ENCODE measurements at places on chromosomes 5 and 9.
A peak's percentile ranks its signal among the peaks of the same experiment; 100 is the strongest.

GRCh38 chr9:112059145-112059965 is 115.7 kb downstream of the SUSD1 start:
- DNase-seq = peak; percentile 92

- no peak for DNase-seq
Measured at GRCh38 chr5:191949-192690, 825 bp downstream of the LRRC14B start.

GRCh38 chr5:151480384-151481293 is 33.2 kb downstream of the SLC36A1 start:
- peak; percentile 31 for DNase-seq

DNA sequence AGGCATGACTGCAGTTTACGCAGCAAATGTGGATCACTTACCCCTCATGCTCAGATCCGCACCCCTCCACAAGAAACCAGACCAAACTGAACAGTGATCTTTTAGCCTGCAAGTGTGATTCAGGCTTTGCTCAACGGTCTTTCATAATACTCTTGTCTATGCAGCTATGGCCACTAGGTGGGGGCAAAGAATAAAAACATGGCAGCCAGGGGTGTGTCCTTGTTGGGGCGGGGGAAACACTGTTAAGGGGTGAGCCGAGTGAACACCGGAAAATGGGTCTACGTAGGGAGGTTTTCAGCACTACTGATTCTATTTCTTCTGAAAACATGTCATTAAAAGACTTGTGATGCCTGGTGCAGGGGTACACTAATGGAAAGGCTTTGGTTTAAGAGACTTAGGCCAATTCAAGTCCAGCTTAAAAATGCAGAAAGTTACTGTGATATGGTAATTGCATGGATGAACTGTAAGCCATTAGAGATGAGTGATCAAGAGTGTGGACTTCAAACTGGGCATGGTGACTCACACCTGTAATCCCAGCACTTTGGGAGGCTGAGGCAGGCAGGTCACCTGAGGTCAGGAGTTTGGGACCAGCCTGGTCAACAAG is 49.9 kb upstream of the GPR151 start:
- peak; percentile 27 for DNase-seq

DNA sequence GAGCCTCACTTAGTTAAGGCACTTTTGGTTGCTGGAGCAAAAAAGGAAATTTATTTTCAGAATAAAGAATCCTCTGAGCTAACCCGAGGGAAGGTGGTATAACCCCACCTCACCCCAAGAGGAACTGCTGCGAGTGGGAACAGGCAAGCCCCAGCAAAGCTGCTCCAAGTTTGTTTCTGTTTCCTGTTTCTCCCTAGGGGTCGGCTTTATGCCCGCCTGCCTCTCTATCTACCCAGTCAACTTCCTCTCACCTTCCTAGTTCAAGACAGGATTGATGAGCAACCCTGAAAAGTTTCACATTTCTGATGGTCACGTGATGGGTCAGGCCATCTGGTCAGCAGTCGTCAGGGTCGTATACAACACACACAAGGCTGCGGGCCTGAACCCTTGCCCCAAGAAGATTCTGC is 31.1 kb downstream of the TRIO start:
- DNase-seq = no peak

DNA sequence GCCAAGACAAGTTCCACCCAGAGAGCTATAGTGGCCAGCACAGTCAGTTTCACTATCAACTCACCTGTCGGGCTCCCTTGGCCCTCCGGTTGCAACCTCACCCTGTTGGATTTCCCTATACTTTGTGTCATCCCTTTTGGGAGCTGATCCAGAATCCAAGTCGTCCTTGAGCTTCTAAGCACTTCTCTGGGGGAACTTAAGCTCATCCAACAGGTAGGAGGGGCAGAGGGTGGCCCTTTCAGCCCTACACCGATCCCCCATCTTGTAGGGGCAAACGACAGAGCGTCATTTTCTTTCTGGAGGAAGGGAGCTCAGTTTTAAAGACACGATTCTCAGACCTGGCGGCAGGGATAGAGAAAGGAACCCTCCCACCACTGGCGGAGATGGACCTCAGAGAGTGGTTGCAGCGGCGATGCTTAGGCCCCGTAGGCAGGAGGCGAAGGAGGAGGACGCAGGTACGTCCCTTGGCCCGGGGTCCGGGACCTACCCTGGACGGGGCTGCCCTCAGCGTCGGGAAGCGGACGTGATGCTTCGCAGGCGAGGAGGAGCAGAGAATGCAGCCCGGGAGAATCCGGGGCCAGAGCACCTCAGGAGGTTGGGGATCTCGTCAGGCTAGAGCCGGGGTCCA is 519 bp downstream of the ZER1 start:
- DNase-seq = no peak

DNA sequence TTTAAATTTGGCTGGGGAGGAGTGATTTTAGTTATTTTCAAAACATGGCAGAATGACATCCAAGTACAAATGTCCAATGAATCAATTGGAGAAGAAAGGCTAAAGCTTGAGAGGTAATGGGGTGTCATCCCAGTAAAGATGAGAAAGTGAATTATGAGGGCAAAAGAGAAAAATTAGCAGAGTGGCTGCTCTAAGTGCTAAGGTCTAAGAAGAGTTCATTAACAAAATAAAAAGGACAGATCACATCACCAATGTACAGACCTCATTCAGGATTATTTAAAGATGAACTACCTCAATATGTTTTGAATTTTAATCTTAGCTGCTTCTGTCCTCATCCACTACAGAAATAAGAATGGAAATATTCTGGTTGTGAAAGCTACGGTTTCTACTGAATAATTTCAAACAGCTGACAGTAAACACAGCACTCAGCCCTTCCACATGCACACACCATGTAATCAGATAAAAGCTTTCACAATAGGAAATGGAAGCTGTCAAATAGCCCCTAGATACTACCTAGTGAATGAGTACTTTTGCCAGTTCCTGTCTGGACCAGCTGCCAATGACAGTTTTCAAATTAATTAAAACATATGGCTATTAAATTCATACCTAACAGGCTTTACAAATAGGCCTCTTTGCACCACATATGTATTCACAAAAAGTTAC is 171.5 kb downstream of the SSBP2 start:
- peak; percentile 11 for DNase-seq

Data from GM04503 (cell line).